ENCODE measurements at places on chromosomes 12 and 14. TPM values are rescaled to one million over a fixed set of nuclear protein-coding genes. Genes with fewer than 3 reads are reported as not detected.

DNA sequence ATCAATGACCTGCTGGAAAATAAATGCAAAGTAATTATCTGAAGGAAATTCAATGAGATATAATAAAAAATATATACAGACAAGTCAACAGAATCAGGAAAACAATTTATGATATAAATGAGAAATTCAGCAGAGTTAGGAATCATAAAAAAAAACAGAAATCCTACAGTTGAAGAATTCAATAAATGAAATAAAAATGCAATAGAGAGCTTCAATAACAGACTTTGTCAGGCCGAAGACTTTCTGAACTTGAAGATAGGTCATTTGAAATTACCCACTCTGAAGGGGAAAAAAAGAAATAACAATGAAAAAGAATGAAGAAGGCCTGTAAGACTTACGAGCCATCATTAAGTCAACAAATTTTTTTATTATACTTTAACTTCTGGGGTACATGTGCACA is 15.5 kb upstream of the GARIN2 start:
- no peak overlapping the region for H3K27ac ChIP-seq
- H3K36me3 ChIP-seq: no peaks in the 10 kb centered on the region
- H3K4me1 ChIP-seq: no peaks in the 10 kb centered on the region

Gene SYT10
- total RNA-seq: under 0.01 TPM

DNA sequence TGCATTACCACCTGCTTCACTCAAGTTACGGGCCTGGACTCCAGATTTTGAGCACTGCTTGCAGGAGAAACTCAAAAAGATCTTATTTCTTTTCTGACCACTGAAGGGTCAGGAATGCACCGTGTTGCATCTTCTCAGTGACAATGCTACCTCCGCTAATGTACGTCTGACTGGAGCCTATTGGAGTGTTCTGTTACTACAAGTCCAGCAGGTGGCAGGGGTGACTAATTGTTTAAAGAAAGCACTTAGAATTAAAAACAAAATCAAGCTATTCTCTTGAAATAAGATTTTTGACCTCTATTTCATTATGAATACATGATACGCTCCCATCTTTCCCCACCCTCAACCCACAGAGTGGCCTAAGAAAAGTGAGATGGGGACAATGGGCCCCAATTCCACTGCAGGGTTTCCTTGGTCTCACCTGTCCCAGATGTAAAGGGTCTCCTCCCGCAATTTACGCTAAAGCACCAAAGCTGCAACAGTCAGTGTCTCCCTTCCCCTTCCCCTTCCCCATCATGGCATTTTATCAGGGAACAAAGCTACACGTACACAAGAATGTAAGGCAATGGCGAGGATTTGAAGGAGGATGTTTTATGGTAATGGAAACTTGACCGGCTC is 2.2 kb downstream of the TBPL2 start:
- H3K36me3 ChIP-seq: no peaks in the 10 kb centered on the region
- DNase-seq: no peak
- no peak overlapping the region for H3K27ac ChIP-seq
- peaks cover 17% of the 10 kb centered on the region for H3K27me3 ChIP-seq

DNA sequence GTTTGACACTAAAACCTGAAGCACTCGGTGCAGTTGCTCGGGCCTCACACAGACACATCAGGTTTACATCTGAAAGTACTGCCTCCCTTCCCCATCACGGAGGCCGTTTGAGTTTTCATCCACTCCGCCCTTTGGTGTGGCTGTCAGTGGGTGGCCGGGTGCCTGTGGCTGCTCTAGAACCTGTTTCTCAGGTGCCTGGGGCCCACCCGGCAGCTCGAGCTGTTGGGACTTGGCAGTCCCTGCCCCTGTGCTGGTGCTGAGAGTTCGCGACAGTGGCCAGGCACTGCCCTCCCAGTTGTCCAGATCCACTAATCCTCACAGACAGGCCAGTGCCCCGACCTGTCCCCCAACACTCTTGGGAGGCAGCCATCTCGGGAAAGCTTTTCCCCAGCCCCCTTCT is 22.4 kb downstream of the XRCC3 start:
- H3K36me3 ChIP-seq: peaks cover 70% of the 10 kb centered on the region
- no peaks in the 10 kb centered on the region for H3K4me1 ChIP-seq
- no peaks in the 10 kb centered on the region for H3K27me3 ChIP-seq
- no peak overlapping the region for H3K27ac ChIP-seq
- DNase-seq: no peak
- H3K4me3 ChIP-seq: no peak overlapping the region

Gene WNT1
- not detected for total RNA-seq

GRCh38 chr12:38102197-38102596 is 214.4 kb upstream of the ALG10B start:
- no peaks in the 10 kb centered on the region for H3K4me1 ChIP-seq
- H3K4me3 ChIP-seq: no peak overlapping the region
- H3K27ac ChIP-seq: no peak overlapping the region
- no peaks in the 10 kb centered on the region for H3K27me3 ChIP-seq
- no peaks in the 10 kb centered on the region for H3K36me3 ChIP-seq

Gene REP15
- total RNA-seq: 0.47 TPM

Measured in thymus (tissue), 14 donors.